ENCODE measurements at places on chromosomes 6 and 20. TPM values are rescaled to one million over a fixed set of nuclear protein-coding genes. Genes with fewer than 3 reads are reported as not detected.
A peak's percentile ranks its signal among the peaks of the same experiment; 100 is the strongest.

The BMP5 gene
- 9.0 TPM for polyA plus RNA-seq

The ASXL1 gene
- polyA plus RNA-seq, result 42.1 TPM

The OXT gene
- polyA plus RNA-seq, result 0.50 TPM

GRCh38 chr6:154649721-154650120 is 83.5 kb upstream of the SCAF8 start:
- DNase-seq, result no peak

- no peak for DNase-seq
These were observed 256.7 kb downstream of the ZNF217 start for GRCh38 chr20:53336892-53337291.

- peak; percentile 16 for DNase-seq
These were observed 72.0 kb downstream of the BLOC1S5 start for GRCh38 chr6:7992002-7992815.

Data from hindlimb muscle (tissue), 1 donor.